ENCODE measurements at places on chromosomes 4 and X. TPM values are rescaled to one million over a fixed set of nuclear protein-coding genes. Genes with fewer than 3 reads are reported as not detected.
A peak's percentile ranks its signal among the peaks of the same experiment; 100 is the strongest.

DNA sequence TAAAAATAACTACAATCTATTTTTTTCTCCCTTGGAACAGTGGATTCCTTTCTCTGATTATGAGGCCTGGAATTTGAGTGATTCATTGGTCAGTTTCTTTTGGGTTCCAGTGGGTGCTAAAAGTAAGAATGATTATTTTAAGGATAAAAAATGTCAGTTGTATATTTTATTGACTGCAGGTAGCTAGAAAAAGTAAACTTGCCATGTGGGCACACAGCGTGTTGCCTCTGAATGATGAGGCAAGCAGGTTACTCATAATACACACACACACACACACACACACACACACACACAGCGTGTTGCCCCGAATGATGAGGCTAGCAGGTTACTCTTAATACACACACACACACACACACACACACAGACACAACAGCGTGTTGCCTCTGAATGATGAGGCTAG is 13.8 kb downstream of the GALNT7 start:
- peak overlapping the region; percentile 98 for H3K27ac ChIP-seq
- no peaks in the 10 kb centered on the region for H3K27me3 ChIP-seq
- no peak for DNase-seq
- no peak overlapping the region for H3K4me3 ChIP-seq

GRCh38 chrX:41350976-41351569 is 17.1 kb downstream of the DDX3X start:
- no peaks in the 10 kb centered on the region for H3K27me3 ChIP-seq
- H3K36me3 ChIP-seq: peaks cover 11% of the 10 kb centered on the region
- no peak overlapping the region for H3K4me3 ChIP-seq
- DNase-seq: no peak
- H3K27ac ChIP-seq: no peak overlapping the region
- no peaks in the 10 kb centered on the region for H3K4me1 ChIP-seq

- H3K27ac ChIP-seq: peak overlapping the region; percentile 12
- H3K27me3 ChIP-seq: no peaks in the 10 kb centered on the region
- no peak for DNase-seq
- no peak overlapping the region for H3K4me3 ChIP-seq
Observed at GRCh38 chr4:142696334-142697122, 149.6 kb downstream of the INPP4B start.

GRCh38 chrX:11967986-11968869 is 170.0 kb upstream of the FRMPD4 start:
- H3K4me1 ChIP-seq: no peaks in the 10 kb centered on the region
- no peak overlapping the region for H3K4me3 ChIP-seq
- no peak overlapping the region for H3K27ac ChIP-seq
- no peaks in the 10 kb centered on the region for H3K27me3 ChIP-seq
- no peaks in the 10 kb centered on the region for H3K36me3 ChIP-seq
- DNase-seq: no peak

DNA sequence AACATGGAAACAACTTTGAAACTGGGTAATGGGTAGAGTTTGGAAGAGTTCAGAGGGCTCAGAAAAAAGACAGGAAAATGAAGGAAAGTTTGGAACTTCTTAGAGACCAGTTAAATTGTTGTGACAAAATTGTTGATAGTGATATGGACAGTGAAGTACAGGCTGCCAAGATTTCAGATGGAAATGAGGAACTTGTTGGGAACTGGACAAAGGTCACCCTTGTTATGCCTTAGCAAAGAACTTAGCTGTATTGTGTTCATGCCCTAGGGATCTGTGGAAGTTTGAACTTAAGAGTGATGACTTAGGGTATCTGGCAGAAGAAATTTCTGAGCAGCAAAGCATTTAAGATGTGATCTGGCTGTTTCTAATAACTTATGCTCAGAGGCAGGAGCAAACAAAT is 5.1 kb upstream of the ARL13A start:
- DNase-seq: no peak
- no peaks in the 10 kb centered on the region for H3K36me3 ChIP-seq
- no peak overlapping the region for H3K4me3 ChIP-seq
- no peaks in the 10 kb centered on the region for H3K27me3 ChIP-seq
- no peaks in the 10 kb centered on the region for H3K4me1 ChIP-seq

DNA sequence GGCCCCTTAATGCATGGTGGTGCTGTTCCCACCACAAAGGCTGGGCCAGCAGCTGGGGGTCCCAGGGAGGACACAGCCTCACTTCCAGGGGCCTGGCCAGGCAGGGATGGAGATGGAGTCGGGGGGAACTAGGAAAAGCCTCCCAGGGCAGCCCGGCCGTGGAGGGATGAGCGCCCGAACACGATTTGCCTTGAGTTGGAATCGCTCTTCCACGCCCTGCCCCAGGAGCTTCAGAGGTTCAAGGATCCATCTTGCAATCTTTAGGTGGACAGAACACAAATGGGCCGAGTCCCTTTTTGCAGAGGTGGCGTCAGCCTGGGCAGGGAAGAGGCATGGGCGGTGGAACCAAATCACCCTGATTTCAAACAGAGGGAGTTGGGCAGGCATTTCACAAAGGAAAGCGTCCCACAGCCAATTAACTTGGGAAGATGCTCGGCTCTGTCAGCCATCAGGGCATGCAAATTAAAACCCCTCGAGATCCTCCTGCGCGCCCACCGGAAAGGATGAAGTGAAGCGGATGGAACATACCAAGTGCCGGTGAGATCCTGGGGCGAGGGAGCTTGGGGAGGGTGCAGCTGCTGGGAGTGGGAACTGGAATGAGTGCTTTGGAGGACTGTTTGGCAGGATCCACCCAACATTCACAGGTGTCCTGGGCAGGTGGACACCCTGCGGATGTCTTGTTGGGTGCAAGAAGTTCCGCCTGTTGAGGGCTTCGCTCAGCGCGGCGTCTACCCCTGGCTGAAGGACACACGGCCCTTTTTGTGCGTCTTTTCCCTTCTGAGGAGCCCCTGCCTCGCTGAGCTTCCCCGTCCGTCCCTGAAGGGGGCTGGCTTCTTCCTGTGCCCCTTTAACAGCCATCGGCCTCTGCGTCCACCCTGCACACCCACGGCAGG is 75.7 kb downstream of the HTRA3 start:
- H3K27ac ChIP-seq: no peak overlapping the region
- no peak overlapping the region for H3K4me3 ChIP-seq
- H3K36me3 ChIP-seq: no peaks in the 10 kb centered on the region
- H3K4me1 ChIP-seq: no peaks in the 10 kb centered on the region

The PCYT1B gene
- total RNA-seq: 0.03 TPM

The ARX gene
- 0.15 TPM for total RNA-seq

Data from Panc1 (cell line).